ENCODE measurements at places on chromosomes 12 and 14. TPM values are rescaled to one million over a fixed set of nuclear protein-coding genes. Genes with fewer than 3 reads are reported as not detected.

DNA sequence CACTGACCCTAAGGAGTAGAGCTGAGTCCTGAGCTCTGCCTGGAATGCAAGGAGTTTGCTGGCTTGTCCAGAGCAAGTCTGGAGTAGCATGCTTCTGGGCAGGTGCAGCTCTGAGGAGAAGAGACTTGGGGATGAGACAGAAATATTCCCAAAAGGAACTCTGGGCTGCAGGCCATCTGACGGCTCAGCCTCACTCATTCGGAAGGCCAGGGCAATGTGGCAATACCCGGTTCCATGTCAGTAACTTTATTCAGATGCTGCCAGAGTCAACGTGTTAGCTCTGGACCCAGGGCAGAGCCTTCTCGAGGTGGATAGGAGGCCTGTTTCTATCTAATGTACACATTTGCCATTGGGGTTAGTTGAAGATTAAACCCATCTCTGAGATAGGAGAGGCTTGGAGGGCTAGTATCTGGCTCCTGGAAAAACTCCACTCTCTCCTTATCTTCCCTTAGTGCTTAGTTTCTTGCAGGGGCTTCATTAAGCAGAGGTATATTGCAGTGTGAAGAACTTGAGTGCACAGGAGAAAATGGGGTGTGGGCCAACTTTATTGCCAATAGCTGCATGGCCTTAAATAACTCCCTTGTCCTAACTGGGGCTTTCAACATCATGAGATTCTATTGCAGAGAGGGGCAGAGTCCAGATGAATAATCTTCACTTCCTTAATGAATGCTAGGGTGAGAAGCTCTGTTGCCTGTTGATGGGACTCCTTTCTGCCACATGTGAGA lies 65.6 kb downstream of the NTF3 start:
- DNase-seq = peak; percentile 26

GRCh38 chr12:47941871-47942613 lies 21.4 kb upstream of the TMEM106C start:
- no peak for DNase-seq

- DNase-seq = no peak
These were observed 27.7 kb upstream of the TMED10 start for GRCh38 chr14:75204116-75204515.

GRCh38 chr12:52367876-52368275 lies 595 bp upstream of the KRT85 start:
- DNase-seq = no peak

DNA sequence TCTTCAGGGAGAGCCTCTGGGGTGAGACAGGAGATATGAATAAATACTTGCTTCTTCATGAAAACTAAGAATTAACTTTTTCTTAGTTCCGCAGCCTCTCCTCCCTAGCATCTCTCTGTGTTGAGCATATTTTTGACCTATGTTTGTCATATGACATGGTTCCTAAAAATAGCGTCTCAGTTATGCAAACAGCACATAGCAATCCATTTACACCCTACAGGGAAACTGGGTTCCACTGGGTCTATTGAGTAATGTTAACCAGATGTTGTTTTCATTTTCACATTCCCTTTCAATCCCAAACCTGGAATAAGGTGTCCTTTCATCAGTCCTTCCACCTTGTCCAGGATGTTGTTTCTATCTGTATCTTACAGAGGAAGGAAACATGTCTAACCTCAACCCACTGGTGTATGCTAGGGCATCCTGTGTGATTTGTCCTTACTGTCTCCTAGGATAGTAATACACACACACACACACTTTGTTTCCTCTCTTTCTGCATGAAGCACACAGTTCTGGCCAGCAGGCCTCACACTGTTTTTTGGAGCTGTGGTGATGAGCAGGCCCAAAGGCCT lies 1543.5 kb downstream of the AACS start:
- no peak for DNase-seq

GRCh38 chr12:91320999-91321398 lies 138.4 kb upstream of the DCN start:
- DNase-seq = no peak

GRCh38 chr12:16158050-16158449 lies 119.4 kb downstream of the SLC15A5 start:
- DNase-seq = no peak

DNA sequence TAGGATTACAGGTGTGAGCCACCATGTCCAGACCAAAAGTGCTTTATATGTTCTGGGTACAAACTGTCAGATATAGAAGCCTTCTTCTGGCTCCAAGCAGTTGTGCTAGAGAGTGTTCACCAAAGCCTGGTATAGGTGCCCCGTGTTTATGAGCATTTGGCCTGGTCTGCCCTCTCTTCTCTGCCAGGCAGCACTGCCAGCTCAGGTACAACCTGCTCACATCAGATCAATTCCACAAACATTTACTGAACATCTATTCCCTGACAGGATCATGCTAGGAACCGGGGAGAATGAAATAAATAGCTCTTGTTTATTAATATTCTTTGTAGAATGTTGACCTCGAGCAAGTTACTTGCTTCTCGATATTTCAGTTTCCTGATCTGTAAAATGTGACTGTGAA lies 20.0 kb upstream of the SOCS2 start:
- no peak for DNase-seq

DNA sequence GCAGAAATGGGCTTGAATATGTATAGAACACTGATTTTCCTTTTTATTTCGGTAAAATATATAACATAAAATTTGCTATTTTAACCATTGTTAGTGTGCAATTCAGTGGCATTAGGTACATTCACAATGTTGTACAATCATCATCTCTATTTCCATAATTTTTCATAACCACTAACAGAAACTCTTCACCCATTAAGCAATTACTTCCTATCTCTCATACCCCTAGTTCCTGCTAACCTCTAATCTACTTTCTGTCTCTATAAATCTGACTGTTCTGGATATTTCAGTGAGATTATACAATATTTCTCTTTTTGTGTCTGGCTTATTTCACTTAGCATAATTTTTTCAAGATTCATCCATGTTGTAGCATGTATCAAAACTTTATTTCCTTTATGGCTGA lies 8.9 kb upstream of the RNF212B start:
- DNase-seq = no peak

- no peak for DNase-seq
These were observed 38.1 kb downstream of the PZP start for GRCh38 chr12:9169979-9170634.

- no peak for DNase-seq
These were observed 85.5 kb upstream of the EGLN3 start for GRCh38 chr14:34036319-34036766.

GRCh38 chr14:33836203-33836899 lies 114.5 kb downstream of the EGLN3 start:
- DNase-seq = no peak

GRCh38 chr12:6039894-6040601 lies 84.4 kb downstream of the VWF start:
- peak; percentile 74 for DNase-seq

DNA sequence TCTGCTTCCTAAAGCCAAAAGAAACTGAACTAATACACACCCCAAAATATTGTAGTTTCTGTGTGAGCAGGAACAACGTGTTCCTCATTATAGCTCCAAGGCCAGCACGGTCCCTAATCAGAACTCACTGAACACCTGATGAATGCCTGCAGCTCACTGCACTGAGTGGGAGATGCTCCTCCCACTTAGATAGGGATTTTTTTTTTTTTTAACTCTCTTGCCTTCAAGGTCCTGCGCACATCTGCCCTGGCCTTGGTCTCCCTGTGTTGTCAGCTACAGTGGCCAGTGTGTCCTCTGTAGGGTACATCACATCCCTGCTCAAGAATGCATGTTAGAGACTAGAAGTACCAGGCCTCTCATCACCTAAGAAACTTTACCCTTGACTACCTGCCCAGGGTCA lies 44.3 kb upstream of the TMPO start:
- no peak for DNase-seq

GRCh38 chr14:51845811-51846210 lies 14.6 kb upstream of the GNG2 start:
- no peak for DNase-seq

DNA sequence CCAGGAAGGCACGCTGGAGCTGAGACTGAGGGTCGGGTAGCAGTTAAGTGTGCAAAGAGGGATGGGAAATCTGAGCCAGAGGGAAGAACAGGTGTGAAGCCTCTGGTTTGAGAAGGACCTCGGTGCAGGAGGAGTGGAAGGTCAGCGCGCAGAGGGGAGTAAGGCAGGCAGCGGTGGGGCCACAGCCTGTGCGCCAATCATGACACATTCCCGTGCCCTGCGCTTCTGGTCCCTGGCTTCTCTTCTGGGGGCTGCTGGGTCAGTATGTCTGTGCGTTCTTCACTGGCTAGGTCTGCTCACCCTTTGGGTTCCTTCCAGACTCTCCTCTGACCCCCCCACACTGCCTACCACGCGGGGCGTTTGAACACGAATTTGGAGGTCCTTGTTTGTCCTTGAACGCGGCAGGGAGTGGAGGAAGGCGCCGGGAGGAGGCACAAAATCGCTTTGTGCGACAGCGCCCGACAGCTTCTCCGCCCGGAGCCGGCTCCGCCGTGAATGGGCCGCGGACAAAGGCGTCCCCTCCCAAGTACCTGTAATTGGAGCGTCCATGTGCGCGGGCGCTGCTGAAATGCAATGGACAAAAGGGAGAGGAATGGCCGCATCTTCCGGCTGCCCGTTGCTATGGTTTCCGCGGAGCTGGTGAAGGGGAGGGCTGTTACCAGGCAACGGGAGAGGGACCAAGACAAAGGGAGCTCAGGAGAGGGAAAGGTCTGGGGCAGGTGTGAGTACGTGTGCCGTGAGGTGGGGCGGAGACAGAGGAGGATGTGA lies 207.2 kb upstream of the SRRM4 start:
- DNase-seq = no peak

DNA sequence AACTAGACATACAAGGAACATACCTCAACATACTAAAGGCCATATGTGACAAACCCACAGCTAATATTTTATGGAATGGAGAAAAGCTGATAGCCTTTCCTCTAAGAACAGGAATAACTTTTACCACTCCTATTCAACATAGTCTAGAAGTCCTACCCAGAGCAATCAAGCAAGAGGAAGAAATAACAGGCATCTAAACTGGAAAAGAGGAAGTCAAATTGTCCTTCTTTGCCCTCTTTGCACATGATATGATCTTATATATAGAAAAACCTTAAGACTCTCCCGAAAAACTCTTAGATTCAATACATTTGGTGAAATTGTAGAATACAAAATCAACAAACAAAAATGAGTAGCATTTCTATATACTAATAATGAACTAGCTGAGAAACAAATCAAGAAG lies 110.0 kb downstream of the ATP23 start:
- DNase-seq = no peak

DNA sequence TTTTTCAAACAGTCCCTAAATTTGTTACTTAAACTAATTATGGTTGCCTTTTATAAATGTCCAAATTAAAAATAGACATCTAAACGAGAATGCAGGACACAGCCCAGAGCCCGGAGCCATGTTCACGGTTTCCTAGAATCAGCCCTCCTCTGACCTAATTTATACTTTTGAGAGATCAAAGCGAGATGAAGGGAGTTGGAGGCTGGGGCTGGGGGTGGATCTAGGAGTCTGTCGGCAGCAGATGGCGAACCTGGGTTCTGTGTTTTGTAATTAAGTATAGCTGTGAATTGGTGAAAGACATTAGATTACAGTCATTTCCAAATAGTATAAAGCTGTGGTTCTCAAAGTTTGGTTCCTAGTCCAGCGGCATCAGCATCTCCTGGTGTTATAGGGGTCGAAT lies 210.1 kb downstream of the SLC41A2 start:
- no peak for DNase-seq

- no peak for DNase-seq
These were observed 39.9 kb downstream of the MAX start for GRCh38 chr14:65062096-65063075.

- no peak for DNase-seq
These were observed 12.5 kb upstream of the KRT82 start for GRCh38 chr12:52418576-52419110.

The RPL36AL gene
- 249 TPM for total RNA-seq

The TMEM106C gene
- total RNA-seq = 63.9 TPM

The ULK1 gene
- 1.8 TPM for total RNA-seq

The CLEC4D gene
- not detected for total RNA-seq

The CDCA3 gene
- total RNA-seq = 23.5 TPM

The KRT80 gene
- total RNA-seq = 0.56 TPM

The COX8C gene
- total RNA-seq = not detected

The GYS2 gene
- not detected for total RNA-seq

The LTBP2 gene
- 26.7 TPM for total RNA-seq
